H9 (cell line): ENCODE measurements at places on chromosomes 13 and 19.

DNA sequence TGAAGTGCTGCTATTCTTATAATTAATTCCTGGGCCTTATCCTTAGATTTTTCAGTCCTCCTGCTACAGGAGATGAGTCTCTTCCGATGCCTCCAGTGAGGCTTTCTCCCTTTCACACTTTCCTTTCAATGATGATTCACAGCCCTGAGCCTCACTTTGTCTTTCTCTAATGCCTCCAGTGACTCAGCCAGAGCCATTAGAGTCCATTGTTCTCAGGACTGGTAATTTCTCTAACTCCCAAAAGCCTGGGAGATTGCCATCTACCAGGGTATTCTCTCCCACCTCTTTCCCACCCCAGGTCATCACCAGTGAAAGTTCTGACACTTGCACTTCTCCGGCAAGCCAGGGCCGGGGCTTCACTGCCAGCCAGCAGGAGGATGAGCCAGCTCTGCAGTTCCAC lies 49.6 kb upstream of the ARGLU1 start:
- peak; percentile 48 for DNase-seq

- no peak for DNase-seq
These were observed 15.6 kb upstream of the FLT1 start for GRCh38 chr13:28510542-28510941.

DNA sequence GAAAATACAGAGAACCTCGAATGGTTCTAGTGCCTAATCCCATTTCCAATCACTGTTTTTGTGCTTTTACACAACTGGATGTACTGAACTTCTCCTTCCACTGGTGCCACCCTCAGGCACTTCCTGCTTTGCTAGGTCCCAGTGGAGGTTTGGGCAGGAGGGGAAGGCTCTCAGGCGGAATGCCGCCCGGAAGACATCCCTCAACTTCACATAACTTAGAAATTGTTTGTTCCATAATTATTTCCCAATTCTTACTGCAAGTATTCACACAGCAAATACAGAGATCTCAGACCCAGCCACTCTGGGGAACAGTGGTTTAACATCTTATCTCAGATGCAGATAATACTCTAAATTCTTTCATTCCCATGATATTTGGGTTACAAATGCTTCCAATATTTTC lies 195.7 kb upstream of the IPO5 start:
- DNase-seq = no peak

- no peak for DNase-seq
These were observed 24.0 kb downstream of the ZNF564 start for GRCh38 chr19:12527034-12527836.

DNA sequence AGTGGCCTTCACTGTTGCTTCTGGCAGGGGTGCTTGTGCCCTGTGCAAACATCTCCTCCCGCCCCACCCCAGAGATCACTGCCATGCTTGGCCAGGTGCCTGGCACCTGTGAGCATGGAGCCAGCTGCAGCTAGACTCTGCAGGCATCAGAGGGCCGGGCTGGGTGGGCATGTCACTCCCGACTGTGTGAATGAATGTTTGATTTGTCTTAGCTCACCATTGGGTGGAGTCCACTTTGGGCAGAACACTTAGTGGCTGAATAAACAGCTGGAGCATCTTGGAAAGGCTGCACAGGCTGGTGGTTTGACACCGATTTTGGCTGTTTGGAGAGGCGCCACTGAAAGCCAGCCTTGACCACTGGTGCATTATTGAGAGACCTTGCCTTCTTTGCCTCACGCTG lies 267.3 kb downstream of the DLEU7 start:
- no peak for DNase-seq

GRCh38 chr13:85089186-85089585 lies 710.0 kb downstream of the SLITRK6 start:
- DNase-seq = no peak

DNA sequence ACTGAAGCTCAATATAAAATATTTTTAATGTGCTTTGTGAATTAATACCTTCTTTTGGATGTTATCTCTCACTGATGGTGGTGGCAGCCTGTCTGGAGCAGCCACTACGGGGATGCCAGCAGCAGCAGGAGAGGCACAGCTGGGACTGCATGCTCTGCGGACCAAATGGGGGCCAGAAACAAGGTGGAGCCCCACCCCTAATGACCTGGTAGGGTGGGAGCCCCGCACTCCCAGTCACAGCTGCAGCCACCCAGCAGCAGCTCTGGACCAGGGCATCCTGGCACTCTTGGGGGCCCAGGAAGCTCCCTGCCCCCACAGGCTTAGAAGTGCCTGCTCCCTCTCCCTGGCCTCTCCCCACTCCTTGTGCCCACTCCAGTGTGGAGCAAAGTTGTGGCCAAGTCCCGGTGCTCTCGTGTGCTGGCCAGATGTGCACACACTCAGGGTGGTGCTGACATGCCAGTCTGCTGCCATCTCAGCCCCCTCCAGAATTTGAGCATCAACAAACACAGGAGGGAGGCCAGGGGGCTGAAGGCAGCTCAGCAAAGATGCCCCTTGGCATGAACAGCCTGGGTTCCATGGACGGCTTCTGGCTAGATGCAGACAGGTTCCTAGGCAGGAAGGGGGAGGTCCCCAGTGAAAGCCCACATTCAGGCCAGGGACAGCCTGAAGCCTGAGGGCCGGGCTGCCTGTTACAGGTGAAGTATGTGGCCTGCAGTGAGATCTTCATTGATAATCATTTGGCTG lies 696.7 kb upstream of the SLITRK5 start:
- DNase-seq = peak; percentile 32
